ENCODE measurements at places on chromosomes 7 and 10. TPM values are rescaled to one million over a fixed set of nuclear protein-coding genes. Genes with fewer than 3 reads are reported as not detected.

- no peak for DNase-seq
Observed at GRCh38 chr7:47826754-47827153, 121.5 kb downstream of the PKD1L1 start.

STARD3NL gene
- 66.4 TPM for total RNA-seq

DNA sequence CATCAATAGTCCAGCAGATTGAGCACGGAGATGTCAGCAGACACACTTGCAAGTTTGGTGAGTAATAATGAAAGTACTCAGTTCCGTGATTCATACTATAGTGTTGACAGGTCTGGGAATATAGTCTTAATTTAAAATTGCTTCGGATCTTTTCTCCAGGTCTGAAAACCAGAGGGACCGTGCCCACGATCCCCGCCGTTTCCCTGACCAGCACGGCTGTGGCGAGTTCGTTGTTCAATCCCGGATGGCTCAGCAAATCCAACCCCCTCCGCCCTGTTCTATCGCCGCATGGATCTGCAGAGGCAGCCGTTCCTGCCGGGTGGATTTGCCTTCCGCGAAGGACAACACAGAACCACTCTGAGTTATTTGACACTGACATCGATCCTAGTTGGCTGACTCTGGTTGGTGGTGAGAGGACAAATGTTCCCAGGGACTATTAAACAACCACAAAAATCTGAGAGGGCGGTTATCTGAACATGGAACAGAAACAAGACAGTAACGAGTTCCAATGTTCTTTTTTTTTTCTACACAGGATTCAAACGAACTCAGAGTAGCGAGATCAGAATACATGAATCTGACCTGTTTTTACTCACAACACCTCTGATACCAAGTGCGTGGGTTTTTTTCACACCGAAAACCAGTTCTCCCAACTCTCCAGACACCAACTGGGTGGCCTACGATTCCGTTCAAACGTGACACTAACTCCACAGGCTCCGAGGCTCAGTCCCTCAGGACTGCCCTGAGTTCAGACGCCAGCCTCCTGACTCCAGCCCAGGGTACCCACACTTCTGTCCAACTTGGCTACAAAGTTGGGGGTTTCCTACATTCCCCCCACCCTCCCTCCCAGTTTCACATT, 52.7 kb downstream of the RBM17 start:
- peak; percentile 47 for DNase-seq

CYP3A4 gene
- not detected for total RNA-seq

DLX6 gene
- 1.2 TPM for total RNA-seq

- no peak for DNase-seq
Observed at GRCh38 chr10:101833466-101833865, 10.1 kb downstream of the KCNIP2 start.

- DNase-seq: no peak
Observed at GRCh38 chr7:7428806-7429205, 106.9 kb downstream of the COL28A1 start.

All from Calu3 (cell line).